Forelimb muscle (tissue), 1 donor: ENCODE measurements at places on chromosomes 2 and 18. TPM values are rescaled to one million over a fixed set of nuclear protein-coding genes. Genes with fewer than 3 reads are reported as not detected.

LYPD1 gene
- 5.8 TPM for polyA plus RNA-seq

TMEM214 gene
- 68.0 TPM for polyA plus RNA-seq

KATNAL2 gene
- polyA plus RNA-seq = 6.8 TPM

DNA sequence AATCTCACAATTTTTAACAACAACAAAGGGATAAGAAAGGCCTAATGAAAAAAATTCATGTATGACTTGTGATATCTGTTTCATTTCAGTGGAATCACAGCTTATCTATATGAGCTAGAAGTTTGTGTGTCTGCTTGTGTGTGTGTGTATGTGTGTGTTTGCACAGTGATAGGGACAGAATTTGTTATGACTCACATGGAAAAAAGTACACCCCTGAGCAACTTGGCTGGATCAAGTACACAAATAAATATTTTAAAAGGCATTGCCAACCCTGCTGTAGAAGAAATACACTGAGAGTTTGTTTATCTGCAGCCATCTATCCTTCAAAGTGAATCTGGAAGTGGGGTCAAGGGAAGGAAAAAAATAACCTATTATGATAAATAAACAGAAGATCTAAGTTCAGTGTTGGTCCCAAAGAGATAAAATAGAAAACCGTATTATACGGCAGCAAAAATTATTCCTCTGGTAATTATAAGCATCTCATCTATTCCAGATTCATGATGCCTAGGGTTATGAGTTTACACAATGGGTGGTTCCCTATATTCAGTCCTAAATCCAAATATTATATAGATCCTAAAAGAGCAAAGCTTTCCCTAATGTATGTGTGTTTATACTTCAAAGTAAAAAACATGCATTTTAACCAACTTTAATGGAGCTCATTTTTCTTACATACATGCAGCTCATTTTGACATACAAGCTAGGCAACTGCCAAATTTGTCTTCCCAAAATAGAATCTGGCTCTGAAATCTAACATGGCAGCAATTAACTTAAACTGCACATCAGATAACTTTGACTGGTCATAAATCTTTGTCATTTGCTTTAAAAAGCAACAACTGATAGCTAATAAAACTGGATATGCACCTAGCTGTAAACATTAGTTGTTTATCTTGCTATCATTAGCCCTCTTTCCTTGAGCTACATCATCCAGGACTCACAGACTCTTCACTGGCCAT, 420.6 kb downstream of the IRS1 start:
- no peak for DNase-seq

GRCh38 chr18:26706911-26707351, 158.6 kb downstream of the AQP4 start:
- DNase-seq = no peak
